Right ventricle myocardium superior (tissue), 1 donor: ENCODE measurements at places on chromosomes 1 and 21.

DNA sequence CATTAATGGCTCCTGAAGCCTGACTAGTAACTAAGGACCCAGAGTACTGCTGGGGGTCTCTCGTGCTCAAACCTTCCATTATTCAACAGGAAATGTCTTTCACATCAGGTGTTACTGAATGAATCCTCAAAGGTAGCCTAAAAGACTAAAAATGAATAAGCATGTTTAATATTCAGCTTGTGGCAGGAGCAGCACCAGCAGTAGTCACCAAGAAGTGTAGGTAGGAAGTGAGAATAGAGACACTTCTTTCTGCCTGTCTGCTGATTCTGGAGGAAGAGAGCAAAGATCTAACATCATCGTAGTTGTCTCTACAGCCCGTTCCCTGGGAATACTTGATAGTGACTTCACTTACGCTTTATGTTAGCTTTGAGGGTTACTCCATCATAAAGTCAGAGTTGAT is 7.6 kb upstream of the SLC30A1 start:
- no peak for DNase-seq

- peak; percentile 45 for DNase-seq
Measured at GRCh38 chr1:218711884-218712674, 366.9 kb downstream of the TGFB2 start.

DNA sequence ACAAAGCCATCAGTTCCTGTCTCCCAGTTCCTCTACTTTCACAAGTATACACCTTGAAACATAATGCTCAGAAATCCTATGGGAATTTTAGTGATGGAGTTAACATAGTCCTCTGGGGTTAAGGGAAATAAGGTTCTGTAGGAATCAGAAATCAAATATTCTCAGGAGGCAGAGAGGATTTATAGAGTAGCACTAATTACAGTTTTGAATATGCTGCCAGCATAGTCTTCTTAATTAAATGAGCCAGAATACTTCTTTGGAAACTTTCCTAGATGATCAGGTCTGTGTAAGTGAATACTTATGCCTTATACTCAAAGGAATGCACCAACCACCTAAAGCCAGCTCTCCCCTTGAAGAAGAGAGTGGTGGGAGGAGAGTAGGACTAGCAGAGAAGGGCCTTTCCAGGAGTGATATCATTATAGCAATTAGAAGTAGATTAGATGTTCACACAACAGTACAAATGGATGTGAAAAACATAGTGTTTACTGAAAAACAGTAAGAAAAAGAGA is 31.4 kb upstream of the DIRAS3 start:
- DNase-seq, result no peak

GRCh38 chr1:185626344-185626743 is 107.8 kb upstream of the HMCN1 start:
- no peak for DNase-seq

GRCh38 chr1:188949701-188950100 is 1528.0 kb downstream of the BRINP3 start:
- DNase-seq, result no peak

GRCh38 chr21:16108561-16109075 is 378.8 kb downstream of the USP25 start:
- DNase-seq, result no peak

DNA sequence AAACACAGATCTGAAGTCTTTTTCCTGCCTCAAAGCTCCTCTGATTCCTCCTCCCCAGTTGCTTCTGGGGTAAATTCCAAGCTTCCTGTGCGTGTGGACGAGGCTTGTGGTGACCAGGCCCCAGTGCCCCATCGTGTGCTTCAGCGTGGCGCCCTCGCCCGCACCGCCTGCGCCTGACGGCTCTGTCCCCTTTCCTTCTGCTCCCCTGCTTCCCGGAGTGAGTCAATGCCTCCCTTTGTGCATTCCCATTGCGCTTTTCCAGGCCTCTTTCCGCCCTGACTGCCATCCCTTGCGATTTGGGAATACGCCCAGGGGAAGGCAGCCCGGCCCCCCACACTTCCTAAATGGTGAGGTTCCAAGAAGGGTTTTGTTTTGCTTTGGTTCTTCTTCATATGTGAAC is 36.3 kb downstream of the FAAP20 start:
- no peak for DNase-seq

GRCh38 chr1:12472798-12473551 is 145.0 kb downstream of the DHRS3 start:
- DNase-seq, result peak; percentile 43

GRCh38 chr1:242225767-242226573 is 227.1 kb upstream of the MAP1LC3C start:
- no peak for DNase-seq

GRCh38 chr21:38506661-38507281 is 8.5 kb upstream of the ERG start:
- peak; percentile 61 for DNase-seq

DNA sequence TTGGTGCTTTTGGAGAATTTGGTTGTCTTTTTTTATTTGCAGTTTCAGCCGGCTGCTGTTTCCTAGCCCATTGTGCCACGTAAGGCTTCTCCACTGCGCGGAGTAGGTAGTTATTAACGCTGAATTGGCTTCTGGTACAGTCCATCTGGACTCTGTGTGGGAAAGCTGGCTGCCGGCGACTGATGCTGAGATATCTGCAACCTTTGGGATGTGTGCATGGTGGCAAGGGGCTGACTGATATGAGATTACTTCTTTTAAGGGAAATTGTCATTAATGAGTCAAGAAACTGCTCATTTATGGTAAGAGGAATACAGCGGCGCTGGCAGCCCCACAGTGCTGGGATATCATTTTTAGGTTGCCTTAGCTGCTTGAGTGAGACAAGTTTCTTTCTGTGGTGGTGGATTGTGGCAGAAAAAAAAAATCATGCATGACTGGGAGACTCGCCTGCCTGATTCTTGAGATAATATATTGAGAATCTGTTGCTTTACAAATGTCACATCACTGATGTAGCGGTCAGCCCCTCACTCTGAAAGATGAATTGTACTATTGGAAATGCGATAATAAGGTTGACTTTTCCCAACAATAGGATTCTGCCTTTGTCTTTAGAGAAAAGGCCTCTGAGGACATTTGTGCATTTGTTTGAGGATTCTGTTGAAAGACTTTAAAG is 2.5 kb upstream of the ELAVL4 start:
- DNase-seq, result no peak

- no peak for DNase-seq
Measured at GRCh38 chr1:8891401-8891800, 12.9 kb upstream of the ENO1 start.

GRCh38 chr1:234969011-234969441 is 159.6 kb downstream of the TOMM20 start:
- DNase-seq, result no peak

DNA sequence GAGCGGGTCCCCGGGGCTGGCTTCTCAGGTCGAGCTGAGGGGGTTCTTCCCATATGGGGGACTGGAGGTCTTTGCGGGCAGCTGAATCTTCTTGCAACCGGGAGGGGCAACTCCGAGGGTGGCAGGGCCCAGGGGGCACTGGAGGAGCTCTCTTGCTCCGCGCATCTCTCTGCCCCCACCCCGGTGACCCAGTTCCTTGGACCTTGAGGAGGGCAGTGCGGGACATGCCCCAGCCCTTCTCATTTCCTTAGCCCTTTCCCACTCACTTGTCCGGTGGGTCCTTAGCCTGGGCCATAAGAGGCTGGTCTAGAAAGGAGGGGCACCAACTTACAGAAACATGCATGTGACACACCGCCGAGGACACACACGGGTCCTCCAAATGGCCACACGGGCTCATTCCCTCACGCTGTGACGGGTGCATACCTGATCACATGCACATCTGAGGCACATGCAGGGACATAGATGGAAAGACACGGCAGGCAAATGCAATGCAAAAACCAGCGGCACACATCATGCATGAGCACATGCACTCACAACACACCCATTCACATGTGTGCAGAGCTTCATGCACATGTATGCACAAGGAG is 630 bp downstream of the HPCA start:
- DNase-seq, result no peak

DNA sequence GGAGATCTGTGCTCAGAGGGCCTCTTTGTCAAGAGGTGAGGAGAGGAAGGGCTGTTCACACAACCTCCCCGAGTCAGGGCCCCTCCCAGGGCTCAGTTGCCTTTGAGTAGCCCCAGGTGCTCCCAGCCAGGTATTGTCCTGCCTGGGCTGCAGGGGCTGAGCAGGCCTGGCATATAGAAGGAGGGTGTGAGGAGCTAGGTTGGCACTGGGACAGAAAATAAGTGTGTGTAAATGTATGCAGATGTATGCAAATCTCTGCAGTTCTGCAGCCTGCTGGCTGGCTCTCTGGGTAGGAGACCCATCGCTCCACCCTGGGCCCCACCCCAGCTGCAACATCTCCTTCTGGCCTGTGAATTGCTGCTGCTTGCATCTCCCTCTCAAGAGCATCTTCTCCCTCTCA is 52.4 kb downstream of the NAV1 start:
- no peak for DNase-seq

DNA sequence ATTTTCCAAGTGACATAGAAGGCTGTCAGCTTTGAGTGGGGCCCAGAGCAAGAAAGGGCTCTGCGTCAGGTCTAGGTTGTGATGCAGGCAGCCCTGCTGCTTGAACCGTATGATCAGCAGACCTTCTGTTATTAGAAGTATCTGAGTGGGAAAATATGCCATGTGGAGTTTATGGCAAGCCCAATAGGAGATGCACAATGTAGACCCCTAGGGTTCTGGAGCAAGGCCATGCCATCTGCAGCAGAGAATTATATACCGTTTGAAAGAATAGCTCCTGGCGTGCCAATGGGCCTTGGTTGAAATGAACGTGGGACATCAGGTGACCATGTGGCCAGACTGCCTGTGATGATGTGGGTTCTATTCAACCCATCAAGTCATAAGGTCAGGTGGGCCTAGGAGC is 44.1 kb upstream of the ZBTB18 start:
- no peak for DNase-seq
